ENCODE measurements at places on chromosomes 1 and 21.

GRCh38 chr1:2233997-2234761, 6.1 kb downstream of the SKI start:
- DNase-seq, result peak; percentile 35

DNA sequence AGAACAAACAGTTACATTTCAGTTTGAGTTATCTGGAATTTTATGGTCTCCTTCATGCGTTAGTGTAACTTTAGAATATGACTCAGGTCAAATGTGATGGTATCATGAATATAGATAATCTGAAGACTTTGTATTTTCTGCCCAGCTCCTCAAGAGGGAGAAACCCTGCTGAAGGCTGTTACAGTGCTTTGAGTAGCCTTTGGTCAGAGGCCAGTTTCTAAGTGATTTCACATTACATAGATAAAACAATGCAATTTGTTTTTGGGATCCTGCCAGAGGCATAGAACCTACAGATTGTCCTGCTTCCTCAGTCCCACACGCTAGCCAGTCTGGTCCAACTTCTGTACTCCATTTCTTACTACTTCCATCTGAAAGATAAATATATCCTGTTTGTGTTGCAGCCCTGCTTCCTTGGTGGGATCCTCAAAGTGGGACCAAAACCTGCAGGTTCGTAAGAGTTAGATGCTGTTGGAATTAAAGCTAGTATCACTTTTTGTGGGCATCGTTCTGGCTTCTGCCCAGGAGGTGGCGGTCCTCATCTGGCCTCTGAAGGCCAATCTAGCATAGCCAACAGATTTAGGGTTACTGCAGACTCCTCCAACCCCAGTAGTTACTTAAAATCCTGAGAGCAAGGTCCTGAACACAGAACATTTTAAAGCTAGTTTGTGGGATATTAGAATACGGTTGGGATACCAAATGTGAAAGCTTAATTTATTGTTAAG, 645.8 kb upstream of the USP24 start:
- no peak for DNase-seq

DNA sequence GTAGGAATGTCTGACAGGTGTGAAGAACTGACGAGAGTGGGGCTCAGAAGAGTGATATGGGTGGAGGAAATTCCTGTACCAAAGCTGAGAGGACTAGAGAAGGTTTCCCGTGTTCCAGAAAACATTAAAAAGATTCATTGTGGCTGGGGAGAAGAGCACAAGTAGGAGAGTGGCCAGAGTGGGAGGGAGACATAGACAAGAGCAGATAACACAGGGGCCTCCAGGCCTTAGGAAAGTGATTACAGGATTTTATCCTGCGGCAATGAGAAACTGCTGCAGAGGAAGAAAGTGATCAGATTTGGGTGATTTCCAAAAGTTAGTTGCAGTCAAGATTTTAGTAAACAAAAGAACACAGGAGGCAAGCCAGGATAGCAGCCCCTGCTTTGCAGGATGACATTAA, 7.9 kb downstream of the C8B start:
- no peak for DNase-seq

- DNase-seq, result no peak
Observed at GRCh38 chr1:90706437-90707362, 10.4 kb downstream of the BARHL2 start.

- no peak for DNase-seq
Observed at GRCh38 chr1:205531191-205532025, 26.9 kb downstream of the CDK18 start.

DNA sequence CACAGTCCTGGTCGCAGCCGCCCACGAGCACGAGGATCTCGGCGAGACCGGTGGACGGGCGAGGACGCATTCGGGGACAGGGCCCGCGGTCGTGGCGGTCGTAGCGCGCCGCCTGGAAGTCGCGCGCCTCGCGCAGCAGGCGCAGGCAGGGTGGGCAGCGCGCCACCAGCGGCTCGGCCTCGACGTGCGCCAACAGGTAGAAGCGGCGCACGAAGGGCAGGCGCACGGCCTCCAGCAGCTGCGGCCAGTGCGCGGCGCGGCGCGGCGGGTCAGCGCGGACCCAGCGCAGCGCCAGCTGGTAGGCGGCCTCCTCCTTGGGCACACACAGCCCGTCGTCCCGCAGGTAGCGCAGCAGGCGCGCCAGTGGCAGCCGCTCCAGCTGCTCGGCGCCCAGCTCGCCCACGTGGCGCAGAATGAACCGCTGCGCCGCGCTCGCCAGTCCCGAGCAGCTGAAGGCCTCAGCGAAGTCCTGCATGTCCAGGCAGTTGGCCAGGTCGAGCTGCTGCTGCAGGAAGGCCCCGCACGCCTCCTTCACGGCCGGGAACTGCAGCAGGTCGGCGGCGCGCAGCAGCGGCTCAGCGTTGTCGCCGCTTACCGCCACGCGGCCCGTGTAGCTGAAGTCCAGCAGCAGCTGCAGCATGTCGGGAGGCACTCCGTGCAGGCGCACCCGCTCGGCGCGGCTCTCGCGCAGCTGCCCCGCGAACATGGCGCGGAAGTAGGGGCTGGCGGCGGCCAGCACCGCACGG, 573 bp downstream of the KLHL21 start:
- DNase-seq, result no peak

DNA sequence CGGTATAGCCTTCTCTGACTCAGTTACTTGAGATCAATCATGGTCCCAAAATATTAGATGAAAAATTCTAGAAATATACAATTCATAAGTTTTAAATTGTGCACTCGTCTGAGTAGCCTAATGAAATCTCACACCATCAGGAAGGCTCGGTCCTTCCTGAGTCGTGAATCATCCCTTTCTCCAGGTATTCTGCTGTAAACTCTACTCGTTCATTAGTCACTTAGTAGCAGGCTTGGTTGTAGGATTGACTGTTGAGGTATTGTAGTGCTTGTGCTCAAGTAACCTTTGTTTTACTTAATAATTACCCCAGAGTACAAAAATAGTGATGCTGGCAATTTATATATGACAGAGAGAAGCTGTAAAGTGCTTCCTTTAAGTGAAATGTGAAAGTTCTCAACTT, 238.7 kb downstream of the OLFM3 start:
- DNase-seq, result no peak

- DNase-seq, result no peak
Observed at GRCh38 chr21:34824314-34824713, 155.5 kb downstream of the CLIC6 start.

DNA sequence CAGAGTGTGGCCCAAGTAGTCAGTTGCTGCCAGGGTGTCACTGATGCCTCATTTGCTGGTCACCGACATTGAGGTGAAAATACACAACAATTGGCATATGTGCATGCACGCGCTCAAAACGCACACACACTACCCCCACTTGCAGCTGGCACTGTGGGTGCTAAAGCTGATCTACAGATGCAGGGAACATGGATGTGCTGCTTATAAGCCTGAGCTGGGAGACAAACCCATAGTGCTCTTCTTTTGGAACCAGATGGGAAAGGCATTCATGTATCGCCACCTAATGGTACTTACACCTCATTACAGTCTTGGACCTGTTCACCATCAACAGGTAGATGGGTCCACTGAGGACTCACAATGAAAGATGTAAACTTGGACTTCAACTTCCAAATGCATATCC, 70.3 kb upstream of the CAMK1G start:
- DNase-seq, result no peak

- no peak for DNase-seq
Observed at GRCh38 chr1:231554969-231555368, 26.5 kb downstream of the TSNAX start.

GRCh38 chr1:220925707-220926106, 46.5 kb downstream of the HLX start:
- no peak for DNase-seq

GRCh38 chr1:12851779-12852178, 3.3 kb upstream of the HNRNPCL1 start:
- no peak for DNase-seq

GRCh38 chr1:201648907-201649721, 110.2 kb downstream of the NAV1 start:
- DNase-seq, result no peak

DNA sequence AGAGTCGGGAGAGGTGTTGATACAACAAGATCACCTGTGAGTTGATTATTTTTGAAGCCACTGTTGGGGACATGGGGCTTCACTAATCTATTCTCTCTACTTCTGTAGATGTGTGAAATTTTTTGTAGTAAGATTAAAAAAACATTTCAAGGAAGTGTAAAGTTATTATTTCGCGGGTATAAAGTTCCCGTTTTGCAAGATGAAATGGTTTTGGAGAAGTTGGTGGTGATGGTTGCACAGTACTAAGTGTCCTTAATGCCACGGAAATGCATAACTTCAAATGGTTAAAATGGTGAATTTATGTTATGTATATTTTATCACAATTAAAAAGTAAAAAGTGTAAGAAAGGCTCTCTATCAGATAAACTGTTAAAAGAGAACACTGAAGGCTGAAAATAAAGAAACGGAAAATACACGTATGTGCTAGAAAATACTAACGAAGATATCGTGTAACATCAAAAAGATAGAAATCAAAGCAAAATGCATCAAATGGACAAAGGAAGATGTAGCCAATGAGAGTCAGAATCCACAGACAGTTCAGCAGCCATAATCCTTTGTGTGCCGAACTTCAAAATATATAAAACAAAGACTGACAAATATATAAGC, 2.9 kb upstream of the ITGB2 start:
- no peak for DNase-seq

DNA sequence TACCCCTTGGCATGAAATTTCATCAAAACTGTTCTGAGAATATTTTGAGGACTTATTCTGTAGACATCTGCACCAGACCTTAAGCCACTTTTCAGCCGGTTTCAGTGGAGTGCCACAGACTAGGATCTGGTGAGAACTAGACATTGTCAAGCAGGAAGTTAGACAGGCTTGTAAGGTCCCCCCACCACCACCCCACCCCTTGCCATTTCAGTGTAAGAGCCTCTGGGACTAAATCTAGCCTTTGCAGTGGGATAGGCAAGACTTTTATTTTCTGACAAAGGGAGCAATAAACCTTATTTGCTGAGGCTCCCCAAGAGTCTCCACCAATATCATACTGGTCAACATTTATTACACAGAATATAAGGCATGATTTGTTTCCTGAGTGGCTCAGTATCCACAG, 77.9 kb upstream of the EXO1 start:
- no peak for DNase-seq

DNA sequence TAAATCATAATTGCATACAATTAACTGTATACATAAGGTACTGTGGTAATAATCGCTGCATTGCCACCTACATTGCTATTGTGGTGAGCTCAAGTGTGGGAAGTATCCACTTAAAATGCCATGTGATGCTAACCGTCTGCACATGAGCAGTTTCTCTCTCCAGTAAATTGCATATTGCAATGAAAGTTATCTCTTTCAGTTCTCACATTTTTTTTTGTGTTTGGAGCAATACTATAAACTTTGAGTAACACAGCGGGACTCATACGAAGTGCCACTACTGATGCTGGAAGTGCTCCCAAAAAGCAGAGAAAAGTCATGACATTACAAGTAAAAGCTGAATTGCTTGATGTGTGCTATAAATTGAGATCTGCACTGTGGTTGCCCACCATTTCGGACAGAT, 38.5 kb downstream of the DISC1 start:
- DNase-seq, result no peak

DNA sequence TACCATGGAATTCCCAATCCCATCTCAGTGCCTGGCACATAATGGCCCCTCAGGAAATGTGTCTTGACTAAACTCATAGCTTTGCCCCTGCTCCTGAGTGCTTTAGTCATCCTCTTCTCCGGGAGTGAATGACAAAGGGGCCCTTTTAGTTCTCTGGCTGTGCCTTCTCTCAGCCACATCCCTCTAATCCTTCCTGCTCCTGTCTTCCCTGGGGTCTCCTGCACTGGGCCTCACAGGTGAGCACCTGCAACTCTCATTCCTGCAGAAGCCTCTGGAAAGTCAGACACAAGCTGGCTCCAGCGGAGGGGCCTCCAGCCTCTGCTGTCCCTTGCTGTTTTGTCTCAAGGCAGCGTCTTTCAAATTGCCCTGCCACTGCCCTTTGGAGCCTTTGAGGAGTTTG, 14.0 kb upstream of the ETV3L start:
- no peak for DNase-seq

GRCh38 chr1:207140536-207140935, 36.5 kb downstream of the C4BPA start:
- no peak for DNase-seq

DNA sequence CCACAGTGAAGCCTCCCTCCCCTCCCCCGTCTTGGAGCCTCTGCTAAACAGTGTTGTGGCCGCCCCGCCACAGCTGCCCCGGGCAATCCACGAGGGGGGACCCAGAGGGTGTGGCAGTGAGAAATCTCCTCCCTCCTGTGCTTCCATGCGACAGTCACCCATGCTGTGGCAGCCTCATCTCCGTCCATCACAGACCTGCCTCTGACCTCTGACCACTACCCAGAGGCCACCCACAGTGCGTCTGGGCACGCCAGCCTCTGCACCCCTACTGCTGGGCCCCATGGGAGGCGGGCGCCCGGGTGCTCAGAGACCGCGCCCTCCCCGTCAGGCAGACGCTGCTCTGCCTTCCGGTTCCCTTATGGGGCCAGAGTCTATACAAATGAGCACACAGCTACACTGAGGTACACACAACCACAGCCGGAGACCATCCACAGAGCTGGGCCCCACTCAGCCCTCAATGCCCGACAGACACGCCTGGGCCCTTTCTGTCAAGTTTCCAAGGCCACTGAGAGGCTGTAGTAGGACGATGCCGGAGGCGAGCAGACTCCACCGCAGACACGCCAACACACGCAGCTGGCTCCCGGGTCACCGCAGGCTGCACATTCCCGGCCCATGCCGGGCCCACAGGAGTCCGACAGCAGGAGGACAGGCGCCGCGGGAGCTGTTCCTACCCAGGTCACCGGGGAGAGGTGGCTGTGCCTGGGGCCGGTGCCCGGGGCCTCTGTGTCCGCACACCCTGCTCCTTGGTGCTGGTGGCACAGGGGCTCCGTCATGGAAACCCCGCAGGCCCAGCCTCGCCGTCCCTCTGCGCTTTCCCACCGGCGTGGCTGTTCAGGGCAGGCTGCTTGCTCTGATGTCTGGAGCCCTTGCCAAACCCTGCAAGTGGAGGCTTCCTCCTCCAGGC, 23.9 kb upstream of the TMEM52 start:
- DNase-seq, result no peak

- no peak for DNase-seq
Observed at GRCh38 chr1:20477348-20478056, 8.5 kb downstream of the CAMK2N1 start.

- peak; percentile 28 for DNase-seq
Observed at GRCh38 chr1:155729031-155729898, 40.4 kb downstream of the DAP3 start.

DNA sequence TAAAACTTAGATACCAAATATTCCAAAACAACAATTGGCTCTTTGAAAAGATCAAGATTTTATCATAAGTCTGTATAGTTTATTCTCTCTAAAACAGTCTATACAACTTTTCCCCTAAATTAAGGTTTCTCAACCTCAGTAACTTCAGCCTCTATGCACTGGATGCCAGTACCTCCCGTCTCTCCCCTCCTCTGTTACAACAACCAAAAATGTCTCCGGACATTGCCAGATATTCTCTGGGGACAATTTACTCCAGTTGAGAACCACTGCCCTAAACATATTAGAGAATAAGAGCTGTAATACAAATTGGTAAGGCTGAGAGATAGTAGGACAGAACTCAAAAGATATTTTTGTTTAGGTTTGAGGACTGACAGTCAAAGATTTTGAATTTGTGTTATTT, 71.6 kb downstream of the TMEM200B start:
- DNase-seq, result no peak
